ENCODE measurements at places on chromosomes 5 and 9.

- DNase-seq: no peak
Observed at GRCh38 chr9:28868228-28868990, 1295.1 kb upstream of the C9orf72 start.

DNA sequence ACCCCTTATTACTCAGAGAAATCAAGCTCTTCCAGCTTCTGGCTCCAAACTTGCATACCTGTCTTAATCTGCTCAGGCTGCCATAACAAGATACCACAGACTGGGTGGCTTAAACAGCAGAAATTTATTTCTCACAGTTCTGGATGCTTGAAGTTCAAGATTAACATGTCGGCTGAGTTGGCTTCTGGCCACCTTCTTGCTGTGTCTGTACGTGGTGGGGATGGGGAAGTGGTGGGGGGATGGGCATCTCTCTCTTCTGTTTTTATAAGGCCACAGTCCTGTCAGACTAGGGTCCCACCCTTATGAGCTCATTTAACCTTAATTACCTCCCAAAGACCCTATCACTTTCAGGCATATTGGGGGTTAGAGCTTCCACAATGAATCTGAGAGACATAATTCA is 140.5 kb downstream of the SV2C start:
- DNase-seq: no peak

- DNase-seq: peak; percentile 59
Observed at GRCh38 chr5:116626272-116626723, 51.7 kb upstream of the SEMA6A start.

GRCh38 chr5:24909210-24909609 is 264.4 kb upstream of the CDH10 start:
- no peak for DNase-seq

DNA sequence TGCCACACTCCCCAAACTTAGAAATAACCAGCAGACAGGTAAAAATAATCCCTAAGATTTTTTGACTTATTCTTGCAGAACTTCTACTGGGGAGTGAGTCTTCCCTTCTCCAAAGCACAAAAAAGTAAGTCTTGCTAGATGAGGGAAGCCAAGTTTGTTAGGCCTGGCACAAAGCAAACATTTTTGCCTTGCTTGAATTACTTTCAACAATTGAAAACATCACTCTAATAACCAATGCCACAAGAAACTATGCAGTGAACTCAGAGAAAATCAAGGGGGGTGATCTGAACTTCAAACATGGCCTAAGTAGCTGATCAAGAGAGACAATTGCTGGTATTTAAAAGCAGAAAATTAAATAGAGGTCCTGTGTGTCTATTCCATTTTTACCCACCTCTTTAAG is 123.6 kb upstream of the SLC1A3 start:
- no peak for DNase-seq

DNA sequence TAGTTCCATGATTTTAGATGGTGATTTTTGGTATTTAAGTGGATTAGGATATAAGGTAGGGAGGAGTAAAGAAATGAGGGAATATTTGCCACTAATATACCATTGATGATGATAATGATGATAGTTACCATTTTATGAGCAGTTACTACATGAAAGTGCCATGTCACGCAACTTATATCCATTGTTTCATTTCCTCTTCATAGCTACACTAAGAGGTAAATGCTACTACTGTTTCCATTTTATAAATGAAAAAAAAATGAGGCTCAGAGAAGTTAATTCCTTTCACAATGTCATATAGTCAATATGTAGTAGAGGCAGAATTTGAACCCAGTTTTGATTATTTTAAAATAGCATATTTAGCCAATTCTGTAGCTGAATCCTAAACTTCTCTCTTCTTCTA is 112.2 kb upstream of the ADRA1B start:
- DNase-seq: no peak

GRCh38 chr5:135138116-135138850 is 104.3 kb upstream of the PITX1 start:
- DNase-seq: peak; percentile 13

GRCh38 chr5:135551593-135552447 is 16.1 kb upstream of the NEUROG1 start:
- peak; percentile 81 for DNase-seq

DNA sequence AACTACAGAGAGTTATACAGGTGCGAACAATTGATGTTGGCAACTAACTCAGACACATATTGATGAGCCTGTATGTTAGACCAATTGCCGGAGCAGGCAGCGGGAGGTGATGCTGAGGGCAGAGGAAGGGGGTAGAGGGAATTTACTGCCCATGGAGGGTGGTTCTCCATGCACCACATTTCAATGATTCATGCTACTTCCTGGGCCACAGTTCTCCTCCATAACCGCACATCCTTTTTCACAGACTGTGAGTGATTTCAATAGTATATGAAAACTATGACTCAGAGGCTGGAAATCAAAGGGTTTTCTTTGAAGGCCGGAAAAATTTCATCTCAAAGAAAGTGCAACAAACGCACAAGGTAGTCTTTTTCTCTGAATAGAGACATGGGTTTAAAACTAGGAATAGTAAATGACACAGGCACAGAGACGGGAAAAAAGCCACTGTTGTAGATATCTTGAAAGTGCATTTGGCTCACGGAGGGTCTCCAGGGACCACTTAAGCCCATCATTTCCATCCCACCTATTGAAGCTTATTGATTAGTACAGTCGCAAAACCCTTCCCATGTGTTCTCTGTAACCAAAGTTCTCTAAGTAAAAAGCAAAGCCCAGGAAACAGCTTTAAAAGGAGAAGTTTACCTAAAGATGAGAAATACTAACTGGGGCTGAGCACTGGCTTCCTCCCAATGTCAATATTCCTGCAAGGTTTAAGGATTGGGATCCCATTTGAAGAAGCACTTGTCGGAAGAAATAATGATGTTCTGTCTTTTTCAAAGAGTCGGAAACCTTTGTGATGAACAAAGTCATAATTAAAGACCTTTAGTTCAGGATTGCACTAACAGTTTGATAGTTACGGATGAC is 28.0 kb upstream of the ADAM19 start:
- DNase-seq: no peak

- peak; percentile 49 for DNase-seq
Observed at GRCh38 chr5:57171816-57172465, 1.9 kb upstream of the GPBP1 start.

DNA sequence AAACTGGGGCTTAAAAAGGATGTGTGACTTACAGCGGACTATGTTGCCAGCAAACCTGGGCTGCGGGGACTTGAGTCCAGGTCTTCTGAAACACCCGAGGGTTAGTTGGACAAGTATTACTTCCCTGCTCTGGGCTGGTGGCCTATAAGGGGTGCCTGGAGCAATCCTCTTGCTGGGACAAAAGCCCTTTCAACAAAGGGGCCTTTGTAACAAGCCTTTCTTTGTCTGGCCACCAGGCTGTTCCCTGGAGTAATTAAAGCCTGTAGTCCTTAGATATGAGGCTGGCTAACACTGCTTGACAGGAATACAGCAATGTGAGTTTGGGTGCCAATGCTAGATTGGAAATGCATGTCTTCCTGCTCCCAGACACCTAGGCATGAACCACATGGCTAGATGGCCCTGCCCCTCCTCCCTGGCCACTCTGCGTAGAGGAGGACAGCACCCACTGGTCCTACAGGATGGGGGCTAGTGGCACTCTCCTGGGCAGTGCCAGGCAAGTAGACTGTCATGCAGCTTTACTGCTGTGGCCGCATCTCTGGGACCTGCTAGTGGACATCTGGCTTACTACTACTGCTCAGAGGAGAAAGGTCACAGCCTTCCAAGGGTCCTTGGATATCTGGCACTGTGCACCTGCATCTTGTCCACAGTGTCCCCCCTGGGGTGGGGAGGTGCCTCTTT is 343.1 kb downstream of the ZSWIM6 start:
- DNase-seq: peak; percentile 66

DNA sequence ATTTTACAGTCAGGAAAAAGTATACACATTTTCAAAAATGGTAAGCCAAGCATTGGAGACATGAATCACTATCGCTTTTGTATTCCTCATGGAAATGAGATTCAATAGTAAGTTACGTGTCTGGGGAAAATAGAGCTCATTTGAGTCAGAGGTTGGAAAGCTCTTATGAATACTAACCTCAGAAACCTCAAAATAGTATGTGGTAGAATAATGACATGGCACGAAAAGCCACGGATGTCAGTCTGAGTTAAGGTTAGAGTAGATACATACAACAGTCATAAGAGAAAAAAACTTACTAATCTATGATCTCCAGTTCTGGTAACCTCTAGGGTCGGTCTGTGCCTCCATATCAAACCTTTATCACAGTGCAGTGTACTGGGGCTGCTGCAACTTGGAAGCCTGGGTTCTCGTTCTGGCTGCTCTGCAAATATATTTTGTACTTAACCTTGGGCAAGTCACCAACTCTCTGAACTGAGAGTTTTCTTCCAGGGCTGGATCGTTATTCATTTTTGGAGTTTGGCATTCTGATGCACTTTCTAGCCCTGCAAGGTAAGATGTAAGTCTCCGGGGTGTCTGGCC is 31.8 kb downstream of the MAP1B start:
- DNase-seq: no peak

GRCh38 chr5:110258460-110259216 is 467.8 kb downstream of the TMEM232 start:
- DNase-seq: peak; percentile 1

DNA sequence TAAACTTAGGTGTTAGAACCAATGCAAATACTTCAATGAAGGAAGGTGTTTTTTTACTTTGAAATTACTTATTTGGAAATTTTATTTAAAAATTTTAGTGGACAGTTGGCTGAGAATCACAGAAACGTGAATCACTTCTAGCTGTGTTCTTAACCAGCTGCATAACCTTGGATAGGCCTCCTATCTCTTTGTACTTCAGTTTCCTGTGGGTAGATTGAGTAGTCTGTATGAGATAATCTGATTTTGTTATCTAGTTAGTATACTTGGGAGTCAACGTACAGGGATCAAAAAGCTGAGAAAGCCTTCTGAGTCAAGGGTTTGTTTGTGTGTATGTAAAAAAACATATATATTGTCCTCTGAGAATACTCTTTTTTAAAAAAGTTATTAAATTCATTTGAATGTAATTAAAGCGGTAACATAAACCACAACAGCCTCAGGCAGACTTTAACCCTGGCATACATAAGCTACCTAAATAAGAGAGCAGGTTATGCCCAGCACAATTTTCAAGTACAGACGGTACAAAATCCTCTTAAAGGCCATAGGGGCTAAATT is 38.1 kb upstream of the ZCCHC7 start:
- DNase-seq: peak; percentile 54
